ENCODE measurements at places on chromosomes 5 and 9.

DNA sequence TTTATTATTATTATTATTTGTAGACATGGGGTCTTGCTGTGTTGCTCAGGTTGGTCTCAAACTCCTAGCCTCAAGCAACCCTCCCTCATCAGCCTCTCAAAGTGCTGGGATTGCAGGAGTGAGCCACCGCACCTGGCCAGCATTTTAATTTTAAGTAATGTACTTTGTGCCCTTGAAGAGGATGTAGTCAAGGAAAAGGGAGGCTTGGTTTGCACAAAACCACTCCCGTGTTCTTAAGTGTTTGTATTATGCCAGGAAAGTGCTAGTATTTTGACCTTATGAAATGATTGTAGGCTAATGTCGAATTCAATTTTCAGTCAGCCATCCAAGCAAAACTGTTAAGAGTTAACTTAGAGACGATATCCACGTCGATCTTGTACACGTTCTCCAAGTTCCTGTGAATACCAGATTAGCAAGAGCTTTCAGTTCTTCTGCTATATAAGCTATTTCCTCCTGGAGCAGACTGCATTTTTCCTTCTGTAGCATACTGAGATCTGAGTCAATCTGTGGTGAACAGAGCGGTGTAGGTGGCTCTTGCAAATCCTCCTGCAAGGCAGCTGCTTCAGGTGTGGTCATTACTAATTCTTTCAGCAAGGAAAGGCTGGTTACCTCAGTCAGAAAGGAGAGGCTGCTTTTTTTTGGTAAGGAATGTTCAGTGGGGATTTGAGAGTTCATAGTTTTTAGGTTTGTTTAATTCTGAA lies 23.7 kb downstream of the CCDC171 start:
- no peak for DNase-seq

GRCh38 chr5:133947431-133947841 lies 21.0 kb downstream of the C5orf15 start:
- peak; percentile 51 for DNase-seq

DNA sequence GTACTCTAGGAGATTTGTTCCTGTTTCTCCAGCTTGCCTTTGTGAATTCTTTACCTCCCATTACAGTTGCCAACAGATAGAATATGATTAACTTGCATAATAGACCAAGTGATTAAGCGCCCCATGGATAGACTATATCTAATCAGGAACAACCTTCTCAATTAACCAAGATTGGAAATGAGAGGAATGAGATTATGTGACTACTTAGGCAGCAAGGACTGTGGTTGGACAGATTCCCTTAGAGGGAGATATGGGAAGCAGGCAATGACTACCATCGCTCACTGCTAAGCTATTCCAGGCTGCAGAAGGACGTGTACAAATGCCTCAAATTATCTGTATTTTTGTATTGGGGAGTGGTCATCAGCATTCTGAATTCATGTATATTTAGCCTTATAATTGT lies 278.1 kb upstream of the DAB2 start:
- DNase-seq: no peak

GRCh38 chr5:65061250-65061973 lies 292.7 kb downstream of the CWC27 start:
- no peak for DNase-seq

Data from NCI-H446 treated with DMSO at 0.1 percent for 48 hours (cell line).